CD4-positive, alpha-beta memory T cell (primary cell): ENCODE measurements at places on chromosomes 3 and 15.

DNA sequence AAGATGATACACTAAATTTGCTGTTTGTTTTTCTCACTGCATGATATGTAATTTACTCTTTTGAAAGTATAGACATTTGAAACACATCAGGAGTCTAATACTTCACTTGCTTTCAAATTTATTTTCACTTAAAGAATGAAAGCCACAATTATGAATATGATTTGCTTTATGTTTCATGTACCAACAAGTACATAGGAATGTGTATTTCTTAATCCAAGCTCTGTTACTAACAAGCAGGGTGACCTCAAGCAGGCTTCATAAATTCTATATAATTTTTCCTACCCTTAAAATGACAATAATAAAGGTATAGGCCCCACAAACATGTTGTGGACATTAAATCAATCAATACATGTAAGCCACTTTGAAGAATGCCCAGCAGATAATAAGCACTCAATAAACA, 170.2 kb upstream of the P2RY1 start:
- DNase-seq, result no peak

DNA sequence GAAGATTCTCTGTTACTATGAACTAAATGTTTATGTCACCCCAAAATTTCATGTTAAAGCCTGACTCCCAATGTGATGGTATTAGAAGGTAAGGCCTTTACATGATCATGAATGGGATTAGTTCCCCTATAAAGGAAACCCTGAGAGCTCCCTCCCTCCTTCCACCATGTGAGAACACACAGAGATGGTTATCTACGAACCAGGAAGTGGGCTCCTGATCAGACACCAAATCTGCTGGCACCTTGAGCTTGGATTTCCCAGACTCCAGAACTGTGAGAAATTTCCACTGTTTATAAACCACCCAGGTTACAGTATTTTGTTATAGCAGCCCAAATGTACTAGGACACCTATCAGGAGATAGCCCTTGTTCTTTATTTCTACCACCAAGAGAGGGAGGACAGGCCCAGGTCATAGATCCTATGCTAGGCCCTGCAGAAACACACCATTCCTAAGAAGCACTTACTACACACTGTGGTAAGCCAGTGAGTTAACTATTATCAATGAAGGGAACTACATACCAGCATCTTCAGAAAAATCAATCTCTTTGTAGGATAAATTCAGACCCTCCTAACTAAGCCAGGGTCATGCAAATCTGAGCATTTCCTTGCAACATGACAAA, 59.0 kb downstream of the PRKAR2A start:
- peak; percentile 12 for DNase-seq

DNA sequence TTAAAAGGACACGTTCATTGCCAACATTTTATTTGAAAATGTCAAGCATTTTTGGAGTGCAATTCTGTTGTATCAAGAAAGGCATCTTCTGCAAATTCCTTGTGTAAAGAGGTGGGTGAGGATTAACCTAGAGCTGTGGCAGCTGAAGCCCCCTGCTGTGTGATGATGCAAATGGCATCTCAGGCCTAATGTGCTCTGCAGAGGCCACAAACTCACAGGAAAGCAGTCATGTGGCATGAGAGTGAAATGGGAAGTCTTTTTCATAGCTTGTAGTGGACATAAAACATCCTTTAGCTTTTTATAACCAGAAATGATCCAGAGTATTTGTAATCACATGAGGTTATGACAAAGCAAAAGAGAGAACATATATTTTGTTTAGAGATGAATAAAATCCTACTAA, 6.4 kb downstream of the CADM2 start:
- no peak for DNase-seq

GRCh38 chr3:143824735-143825385, 23.4 kb downstream of the SLC9A9 start:
- no peak for DNase-seq

DNA sequence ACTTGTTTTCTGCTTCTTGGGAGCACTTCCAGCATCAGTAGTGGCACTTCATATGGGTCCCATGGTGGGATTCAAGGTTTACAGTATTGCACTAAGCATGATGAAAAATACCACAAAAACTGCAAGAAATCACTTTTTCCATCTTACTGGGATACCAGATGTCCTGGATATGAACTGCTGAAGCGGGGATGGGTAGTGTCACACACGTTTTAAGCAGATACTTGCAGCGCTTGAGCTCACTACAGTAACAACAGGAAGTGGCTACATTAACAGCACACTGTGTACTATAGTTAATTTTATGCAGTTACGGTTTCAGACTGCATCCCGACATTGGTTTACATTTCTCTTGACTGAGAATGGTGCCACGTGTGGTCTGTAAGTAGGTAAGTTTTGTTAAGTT, 3.5 kb upstream of the ISG20 start:
- peak; percentile 77 for DNase-seq

DNA sequence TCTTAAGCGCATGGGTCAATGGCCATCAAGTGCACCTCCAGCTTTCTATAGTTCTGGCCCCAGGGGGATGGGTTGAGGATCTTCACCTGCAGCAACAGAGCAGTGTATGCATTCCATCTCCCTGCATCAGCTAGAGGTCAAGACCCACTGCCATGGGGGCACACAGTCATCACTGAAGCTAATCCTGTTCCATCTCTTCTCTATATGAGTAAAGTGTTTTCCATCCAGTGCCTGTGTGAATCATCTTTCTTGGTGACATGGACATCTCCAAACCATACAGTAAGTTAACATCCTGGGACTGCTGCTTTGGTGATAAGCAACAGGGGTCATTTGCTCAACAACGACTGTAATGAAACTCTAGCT, 4.4 kb upstream of the ENTPD3 start:
- no peak for DNase-seq

- no peak for DNase-seq
These were observed 246.9 kb downstream of the ZIC1 start for GRCh38 chr3:147656023-147656422.

DNA sequence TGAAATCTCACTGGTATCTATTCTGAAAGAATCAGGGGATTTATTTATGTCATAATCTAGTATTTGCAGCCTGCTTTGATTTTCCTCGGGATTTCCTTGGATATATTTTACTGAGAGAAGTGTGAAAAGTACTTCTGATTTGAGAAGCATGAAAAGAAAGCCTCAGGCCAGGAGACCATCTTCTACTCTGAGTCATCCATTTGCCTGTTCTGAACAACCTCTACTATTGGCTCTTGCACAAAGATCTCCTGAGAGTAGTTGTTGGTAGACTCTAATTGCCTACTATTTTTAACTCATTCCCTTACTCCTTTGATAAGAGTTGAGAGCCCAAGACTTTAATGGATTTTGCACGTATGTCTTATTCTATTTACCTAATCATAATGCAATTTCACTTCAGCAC, 318.9 kb downstream of the BCHE start:
- DNase-seq, result no peak

DNA sequence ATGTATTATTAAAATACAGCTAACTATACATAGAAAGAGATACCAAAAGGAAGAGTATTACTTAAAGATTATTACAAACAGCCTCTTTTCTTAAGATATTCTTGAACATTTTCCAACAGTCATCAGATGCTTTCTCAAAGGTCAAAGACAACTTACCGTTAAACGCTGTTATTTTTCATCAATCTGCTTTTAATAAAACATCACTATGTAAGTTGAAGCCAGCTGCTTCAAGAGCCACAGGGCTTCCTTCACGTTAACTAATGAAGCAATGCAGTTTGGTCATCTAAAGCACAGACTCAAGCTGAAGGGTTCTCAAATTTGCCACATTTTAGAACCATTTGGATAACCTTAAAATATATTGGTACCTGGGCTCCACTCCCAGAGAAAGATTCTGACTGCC, 578.8 kb downstream of the ROBO2 start:
- DNase-seq, result no peak

DNA sequence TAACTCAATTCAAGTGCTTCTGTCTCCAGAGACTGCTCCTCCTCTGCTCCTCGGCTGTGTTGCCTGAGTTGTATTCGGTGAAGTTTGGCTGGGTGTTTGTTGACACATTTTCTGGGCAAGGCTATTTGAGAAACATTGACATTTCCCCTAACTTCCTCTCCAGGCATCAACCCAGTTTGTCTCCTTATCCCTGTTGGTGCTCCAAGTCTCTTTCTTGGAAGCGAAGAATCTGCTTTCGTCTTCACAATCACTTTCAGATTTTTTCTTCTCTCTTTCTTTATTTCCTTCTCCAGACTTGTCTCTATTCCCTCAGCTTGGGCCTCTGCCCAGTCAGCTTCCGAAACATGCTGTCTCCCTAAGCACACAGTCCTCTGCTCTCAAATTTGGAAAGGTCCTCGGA, 84.7 kb downstream of the ETV5 start:
- DNase-seq, result no peak

- no peak for DNase-seq
These were observed 6.2 kb downstream of the PSMD6 start for GRCh38 chr3:64016941-64017620.

DNA sequence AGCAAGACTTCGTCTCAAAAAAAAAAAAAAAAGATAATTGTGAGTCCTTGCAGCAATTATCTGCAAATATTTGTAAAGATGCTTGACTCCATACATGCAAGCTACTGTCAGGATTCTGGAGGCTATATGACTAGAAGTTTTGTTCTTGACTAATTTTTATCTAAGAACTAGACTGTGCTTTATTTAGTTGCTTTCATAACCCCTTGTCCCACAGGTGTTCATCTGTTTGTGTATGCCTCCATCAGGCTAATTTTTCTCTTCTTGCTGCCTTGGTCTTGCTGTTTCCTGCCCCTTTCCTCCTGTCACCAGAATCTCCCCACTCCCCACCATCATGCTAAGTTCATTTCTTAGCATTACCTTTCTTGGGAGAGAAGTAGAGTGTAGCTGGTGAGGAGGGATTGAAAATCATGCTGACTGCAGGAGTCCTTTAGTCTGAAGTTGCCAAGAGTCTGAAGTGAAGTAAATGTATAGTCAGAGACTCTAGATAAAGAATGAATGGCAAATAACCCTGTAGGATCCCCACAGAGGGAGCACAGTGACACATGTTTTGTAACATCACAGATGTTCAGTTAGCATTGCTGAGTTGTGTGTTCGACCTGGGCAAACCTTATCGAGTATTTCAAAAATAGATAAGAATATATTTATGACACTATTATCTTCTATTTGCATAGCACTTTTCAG, 12.5 kb downstream of the ST3GAL6 start:
- no peak for DNase-seq

DNA sequence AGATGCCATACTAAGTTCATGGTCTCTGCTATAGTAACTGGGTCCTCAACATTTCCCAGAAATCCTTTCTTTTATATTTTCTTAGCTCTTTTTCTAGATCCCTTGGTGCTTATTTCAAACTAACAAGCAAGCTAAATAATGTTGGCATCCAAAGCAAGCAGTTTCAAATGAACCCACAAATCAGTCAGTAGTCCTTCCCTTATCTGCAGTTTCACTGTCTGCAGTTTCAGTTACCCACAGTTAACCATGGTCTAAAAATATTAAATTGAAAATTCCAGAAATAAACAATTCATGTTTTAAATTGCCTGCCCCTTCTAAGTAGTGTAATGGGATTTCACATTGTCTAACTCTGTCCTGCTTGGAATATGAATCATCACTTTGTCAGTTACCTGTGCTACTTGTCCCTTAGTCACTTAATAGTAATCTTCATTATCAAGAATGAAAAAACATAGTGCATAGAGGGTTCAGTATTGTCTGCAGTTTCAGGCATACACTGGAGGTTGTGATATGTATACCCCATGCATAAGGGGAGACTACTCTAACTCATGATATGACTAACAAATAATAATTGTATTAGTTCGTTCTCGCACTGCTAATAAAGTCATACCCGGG, 633.7 kb downstream of the MECOM start:
- no peak for DNase-seq

GRCh38 chr3:4954256-4955000, 24.8 kb upstream of the BHLHE40 start:
- DNase-seq, result no peak

DNA sequence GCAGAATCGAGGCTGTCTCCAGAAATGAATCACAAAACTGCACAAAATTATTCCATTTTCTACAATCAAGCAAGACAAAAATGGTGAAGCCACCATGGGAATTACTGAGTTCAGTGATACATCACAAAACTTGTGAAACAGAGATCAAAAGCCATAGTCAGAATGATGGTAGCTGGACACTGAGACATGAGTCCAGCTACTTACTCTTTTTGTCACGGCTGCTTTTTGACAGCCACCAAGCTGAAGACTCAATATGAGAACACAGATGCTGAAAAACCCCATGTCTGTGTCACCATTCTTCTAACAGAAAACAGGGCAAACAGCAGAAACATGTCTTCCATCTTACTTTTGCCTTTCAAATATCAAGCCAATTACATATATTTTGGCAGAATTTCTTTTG, 237.6 kb downstream of the LPP start:
- no peak for DNase-seq

- DNase-seq, result no peak
These were observed 198.1 kb downstream of the NEK10 start for GRCh38 chr3:27171113-27171512.

DNA sequence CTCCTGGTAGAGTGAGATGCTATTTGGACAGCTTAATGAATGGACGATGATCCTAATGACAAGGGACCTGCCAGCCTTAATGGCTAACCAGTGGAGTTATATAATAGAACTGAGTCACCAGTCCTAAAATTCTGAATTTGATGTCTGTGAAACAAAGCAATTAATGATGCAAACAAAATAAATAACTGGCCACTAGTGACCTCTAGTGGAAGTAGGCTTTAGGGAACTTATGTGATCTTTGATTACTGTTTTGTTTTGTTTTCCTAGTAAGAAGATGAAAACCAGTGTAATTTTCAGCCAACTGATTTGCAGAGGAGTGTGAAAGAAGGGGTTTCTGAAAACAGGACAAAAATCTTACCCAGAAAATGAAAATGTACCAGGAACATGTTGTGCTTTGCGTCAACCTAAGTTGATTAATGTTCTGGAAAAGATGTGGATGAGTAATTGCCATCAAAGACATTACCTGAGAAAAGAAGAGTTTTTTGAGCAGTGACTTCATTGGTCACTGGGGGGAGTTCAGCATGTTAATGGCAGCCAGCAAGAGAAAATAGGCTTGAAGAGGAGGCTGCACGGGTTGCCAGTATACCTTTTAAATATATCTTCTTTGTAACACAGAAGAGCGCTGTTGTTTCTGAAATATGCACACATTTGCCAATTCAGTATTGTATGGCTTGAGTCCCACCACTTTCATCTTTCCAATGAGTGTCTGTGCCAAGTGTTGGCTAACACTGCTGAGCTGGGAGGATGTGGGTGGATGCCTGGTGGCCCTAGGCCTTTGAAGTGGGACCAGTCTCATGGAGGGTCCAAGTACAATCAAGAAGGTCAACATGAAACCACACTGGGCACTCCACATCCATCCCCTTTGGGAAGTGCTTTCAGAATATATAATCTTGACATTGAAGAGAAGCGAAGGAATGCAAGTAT, 9.3 kb downstream of the VEPH1 start:
- no peak for DNase-seq

DNA sequence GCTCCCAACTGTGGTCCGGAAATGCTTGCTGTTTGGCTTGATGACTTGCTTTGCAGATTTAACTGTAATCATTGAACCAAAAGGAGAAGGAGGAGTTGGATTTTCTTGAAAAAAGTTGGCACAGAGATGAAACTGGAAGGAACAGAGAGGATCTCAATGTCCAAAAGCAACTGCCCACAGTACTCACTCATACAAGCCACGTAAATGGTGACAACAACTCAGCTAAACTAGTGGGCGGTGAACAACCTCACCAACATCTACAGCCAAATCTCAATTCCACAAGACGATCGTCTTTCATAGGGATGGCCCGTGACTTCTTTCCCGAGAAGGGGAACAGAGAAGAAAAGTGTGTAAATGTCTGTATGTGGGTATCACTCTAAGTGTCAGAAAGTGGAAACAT, 48.1 kb downstream of the MYO5C start:
- DNase-seq, result no peak

- DNase-seq, result no peak
These were observed 242.0 kb downstream of the NFKBIZ start for GRCh38 chr3:102091358-102091757.
